Activated CD4-positive, alpha-beta T cell treated with anti-CD3 and anti-CD28 coated beads for 4 hours (primary cell): ENCODE measurements at places on chromosomes 3 and 15.

- DNase-seq, result no peak
These were observed 78.0 kb upstream of the POU1F1 start for GRCh38 chr3:87354398-87354797.

GRCh38 chr3:58237941-58238681 lies 519 bp downstream of the ABHD6 start:
- DNase-seq, result peak; percentile 59

GRCh38 chr15:99440551-99441443 lies 125.0 kb upstream of the MEF2A start:
- no peak for DNase-seq

GRCh38 chr3:161054860-161055604 lies 50.1 kb downstream of the B3GALNT1 start:
- no peak for DNase-seq

DNA sequence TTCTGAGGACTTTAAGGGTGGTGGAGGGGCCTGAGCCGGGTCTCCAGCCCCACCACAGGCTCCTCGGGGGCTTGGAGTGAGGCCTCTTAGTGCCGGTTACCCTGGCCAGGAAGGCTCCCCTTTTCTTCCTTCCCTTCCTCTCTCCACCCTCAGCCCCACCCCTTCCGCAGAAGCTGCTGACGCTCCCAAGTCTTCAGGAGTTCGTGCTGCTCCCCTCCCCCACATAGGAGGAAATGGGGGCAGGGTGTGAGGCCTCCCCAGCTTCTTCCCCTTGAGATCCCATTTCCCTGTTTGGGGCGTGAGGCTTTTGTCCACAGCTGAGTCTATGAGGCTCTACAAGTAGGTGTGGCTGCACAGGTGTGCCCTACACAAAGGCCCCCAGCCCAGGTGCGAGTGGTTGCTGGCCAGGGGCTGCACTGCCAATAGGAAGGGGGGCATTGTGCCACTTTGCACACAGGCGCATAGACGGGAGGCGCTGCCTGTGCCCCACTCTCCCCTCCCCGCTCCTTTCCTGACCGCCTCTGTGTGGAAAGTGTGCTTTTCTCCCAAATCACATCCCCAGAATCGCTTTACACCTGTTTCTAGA lies 915 bp upstream of the CALML4 start:
- DNase-seq, result no peak

DNA sequence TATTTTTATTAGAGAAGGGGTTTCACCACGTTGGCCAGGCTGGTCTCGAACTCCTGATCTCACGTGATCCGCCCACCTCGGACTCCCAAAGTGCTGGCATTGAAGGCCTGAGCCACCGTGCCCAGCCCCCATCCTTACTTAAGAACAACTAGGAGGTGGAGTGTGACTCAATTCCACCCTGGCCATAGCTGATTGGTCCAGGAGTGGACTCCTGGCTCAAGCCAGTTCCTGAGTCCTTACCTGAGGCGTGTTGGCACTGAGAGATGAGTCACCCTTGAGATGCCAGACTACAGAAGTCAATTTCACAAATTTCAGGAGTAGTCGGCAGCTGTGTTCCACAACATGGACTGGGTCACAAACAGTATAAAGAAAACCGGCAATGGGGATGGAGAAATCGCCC lies 124.2 kb downstream of the SHQ1 start:
- DNase-seq, result no peak

DNA sequence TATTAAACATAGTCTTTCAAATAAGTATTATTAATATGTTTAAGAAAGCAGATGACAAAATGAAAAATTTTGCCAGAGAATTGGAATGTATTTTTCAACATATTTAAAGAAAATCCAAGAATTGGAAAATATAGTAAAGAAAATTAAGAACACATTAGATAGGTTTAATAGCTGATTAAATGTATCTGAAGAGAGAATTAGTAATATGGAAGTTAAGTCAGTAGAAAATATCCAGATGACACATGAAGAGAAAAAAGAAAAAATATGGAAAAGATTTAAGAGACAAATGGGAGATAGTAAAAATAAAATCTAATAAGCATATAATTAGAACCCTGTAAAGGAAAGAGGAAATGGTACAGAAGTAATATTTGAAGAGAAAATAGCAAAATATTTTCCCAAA lies 18.0 kb upstream of the POMGNT2 start:
- DNase-seq, result no peak

DNA sequence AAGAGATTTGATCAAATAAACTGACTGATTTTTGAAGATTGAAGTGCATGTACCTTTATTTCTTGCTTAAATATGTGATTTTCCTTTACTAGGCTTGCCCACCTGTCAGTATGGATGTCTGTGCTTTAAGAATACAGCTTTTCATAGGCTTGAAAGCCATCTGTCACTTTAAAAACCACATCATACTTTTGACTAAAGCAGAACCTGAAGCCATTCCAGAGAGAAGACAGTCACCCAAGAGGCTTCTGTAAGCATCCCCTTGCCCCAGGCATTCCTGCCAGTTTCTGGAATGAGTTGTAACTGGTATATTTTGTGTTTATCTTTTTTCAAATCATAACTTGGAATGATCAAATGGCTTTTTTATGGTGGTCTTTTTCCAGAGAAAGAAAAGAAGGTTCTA lies 24.0 kb downstream of the HPS3 start:
- no peak for DNase-seq

- no peak for DNase-seq
These were observed 94.5 kb upstream of the SOX14 start for GRCh38 chr3:137669519-137670060.

- no peak for DNase-seq
These were observed 247.2 kb downstream of the SLC9A9 start for GRCh38 chr3:143600756-143601718.

DNA sequence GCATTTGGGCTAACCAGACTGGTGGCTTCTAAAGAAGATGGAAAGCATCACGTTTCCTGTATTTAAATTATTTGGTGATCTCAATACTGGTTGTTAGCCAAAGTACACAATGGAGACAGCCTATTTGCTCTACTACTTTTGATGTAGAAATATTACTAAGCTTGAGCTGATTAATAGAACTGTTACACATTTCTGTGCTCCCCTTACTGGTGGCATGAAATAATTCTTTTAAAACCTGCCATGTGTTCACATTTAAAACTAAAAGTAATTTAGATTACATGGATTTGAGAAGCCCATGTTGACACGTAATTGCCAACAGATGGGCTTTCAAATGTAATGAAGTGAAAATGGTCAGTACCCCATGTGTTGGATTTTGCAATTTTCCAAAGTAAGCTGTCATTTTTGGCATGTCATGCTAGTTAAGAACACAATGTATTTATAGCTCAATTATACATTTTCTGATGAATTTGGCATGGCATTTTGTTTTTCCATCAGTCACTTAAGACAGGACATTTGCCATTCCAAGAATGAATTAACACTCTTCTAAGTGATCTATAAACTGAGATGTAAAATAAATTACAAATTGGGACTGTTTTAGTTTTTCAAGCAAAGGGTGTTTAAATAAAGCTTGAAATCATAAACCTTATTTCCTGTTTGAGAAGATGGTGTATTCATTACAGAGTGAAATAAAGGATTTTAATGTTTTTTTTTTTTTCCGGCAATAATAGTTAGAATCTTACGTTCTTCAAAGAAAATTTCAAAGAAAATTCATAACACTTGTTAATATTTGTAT lies 10.8 kb upstream of the RARRES1 start:
- no peak for DNase-seq

- no peak for DNase-seq
These were observed 6.5 kb downstream of the FOXP1 start for GRCh38 chr3:71577011-71577410.

DNA sequence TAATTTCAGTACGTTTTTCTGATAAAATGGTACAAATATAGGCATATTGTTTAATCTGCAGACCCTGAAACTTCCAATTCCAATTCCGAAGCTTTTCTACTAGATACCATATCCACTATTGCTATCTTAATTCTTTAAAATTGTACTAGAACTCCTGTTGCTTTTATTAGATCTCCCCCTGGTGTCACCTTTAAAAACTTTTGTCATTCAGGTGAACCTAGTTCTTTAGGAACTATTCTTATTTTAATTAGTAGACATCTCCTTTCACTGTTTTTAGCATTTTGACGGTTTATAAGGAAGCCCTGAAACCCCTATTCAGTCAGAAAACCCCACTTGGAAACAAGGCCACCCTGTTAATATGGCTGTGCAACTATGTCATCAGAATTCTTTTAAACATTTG lies 22.3 kb downstream of the C2CD4B start:
- no peak for DNase-seq

DNA sequence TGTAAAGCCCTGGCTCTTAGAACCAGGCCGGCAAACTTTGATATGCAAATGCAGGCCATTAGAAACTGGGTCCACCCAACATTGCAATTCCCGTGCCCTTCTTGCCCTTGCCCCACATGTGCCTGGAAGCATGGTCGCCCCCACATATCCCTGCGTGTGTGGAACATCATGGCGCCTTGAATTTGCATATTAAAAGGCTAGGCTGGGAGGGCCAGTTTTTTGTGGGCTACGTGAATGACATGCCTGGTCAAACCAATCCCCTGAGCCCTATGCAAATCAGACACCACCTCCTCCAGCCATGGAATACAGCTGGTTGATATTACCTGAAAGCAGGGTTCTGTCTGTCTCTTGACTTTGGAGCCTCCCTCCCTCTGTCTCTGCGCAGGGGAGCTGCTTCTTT lies 58.7 kb upstream of the ARHGEF26 start:
- no peak for DNase-seq

DNA sequence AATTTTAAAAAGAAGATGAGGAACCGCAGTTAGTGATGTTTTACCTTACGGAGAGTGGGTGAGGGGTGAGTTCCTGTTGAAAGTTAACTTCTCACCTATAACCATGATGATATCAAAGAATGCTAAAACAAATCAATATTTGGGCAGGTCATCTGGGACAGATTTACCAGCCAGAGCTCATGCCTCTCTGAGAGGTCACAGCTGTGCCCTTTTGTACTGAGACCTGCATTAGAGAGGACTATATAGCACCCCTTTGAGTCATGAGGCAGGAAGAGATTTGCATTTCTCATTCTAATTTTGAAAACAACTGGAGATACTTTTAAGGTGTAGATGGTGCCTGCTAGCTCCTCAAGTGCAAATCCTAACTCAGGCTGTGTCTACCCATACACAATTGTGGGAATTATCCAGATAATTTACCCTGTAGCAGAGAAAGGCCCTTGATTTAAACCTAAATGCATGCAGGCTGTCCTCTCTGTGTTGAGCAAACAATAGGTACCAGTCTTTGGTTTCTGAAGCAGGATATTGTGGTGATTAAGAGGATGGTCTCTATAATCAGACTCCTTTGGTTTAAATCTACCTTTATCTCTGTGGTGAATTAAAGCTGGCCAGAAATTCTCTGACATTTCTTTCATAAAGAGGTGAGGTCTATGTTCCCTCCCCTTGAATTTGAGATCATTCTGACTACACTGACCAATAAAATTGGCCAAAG lies 5.8 kb upstream of the TM4SF4 start:
- no peak for DNase-seq

DNA sequence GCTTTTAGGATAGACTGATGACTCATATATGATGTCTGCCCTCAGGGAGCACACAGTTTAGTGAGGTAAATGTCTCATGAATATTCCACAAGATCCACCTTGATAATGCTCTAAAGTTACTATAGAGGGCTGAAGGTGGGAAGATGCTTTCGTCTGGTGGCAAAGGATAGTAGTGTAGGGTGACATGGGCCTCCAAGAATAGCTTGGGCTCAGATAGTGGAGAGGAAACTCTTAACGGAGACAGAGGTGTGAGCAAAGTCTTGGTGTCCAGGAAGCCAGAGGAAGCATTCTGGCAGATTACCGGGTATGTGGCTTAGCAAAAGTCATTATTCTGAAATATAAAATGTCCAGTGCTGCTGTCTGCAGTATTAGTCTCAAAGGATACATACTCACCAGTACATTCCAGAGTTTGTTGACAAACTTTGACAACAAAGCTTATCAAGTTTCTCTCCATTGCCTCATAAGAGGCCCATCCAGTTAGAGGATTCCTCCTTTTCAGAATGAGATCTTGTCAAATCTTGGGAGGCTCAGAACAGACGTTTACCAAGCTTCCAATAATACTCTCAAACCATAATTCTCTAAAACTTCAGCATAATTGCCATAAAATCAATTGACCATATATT lies 316.7 kb downstream of the LPP start:
- DNase-seq, result no peak

DNA sequence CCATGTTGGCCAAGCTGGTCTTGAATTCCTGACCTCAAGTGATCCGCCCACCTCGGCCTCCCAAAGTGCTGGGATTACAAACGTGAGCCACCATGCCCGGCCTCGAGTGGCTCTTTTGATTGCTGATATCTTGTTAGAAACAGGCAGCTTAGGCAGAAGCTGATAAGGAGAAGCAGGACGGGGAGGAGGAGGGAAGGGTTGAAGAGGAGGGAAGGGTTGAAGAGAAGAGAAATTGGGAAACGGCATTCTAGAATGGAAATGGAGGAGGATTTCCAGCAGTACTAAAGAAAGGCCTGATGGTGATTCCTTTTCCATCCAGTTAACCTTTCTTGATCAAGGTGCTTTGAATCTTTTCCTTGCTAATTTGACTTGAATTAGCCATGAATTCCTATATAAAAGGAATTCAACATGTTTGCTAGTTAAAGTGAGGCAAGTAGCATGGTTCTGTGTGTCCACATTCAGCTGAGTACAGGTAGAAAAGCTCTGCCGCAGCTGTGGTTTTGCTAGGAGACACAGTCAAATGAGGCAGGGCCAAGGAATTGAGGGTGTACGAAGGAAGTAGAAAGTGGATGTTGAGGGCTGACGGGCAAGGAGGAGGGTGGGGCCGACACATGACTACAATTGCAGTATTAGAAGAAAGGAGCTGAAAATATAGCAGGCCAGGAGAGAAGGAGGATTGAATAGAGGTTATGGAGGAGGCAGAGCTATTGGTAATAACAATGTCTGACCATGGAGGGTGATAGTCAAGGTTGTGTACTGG lies 27.2 kb upstream of the ATP1B3 start:
- DNase-seq, result no peak

DNA sequence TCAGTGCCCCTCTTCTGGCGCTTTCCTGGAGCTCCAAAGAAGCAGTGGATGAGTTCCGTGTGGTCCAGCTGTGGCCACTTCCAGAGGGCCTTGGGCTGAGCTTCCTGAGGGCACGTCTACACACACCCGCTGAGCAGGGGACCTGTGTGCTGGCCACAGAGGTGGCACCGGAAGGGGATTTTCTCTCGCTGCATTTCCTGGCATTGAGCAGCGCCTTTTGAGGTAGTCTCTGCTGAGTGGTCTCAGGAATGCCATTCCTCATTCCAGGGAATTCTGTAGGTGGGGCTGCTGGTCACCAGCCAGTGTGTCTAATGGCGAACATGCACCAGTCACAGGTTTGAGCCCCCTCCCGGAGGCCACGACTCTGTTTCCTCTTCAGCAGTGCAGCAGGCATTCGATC lies 48.1 kb downstream of the AMOTL2 start:
- no peak for DNase-seq

GRCh38 chr3:186095561-186096081 lies 13.3 kb downstream of the ETV5 start:
- DNase-seq, result no peak

GRCh38 chr15:80776420-80777045 lies 2.6 kb upstream of the CEMIP start:
- DNase-seq, result peak; percentile 59
